ENCODE measurements at places on chromosomes 2 and 18.
A peak's percentile ranks its signal among the peaks of the same experiment; 100 is the strongest.

GRCh38 chr2:216873573-216873972, 13.7 kb upstream of the TNP1 start:
- no peak for DNase-seq

DNA sequence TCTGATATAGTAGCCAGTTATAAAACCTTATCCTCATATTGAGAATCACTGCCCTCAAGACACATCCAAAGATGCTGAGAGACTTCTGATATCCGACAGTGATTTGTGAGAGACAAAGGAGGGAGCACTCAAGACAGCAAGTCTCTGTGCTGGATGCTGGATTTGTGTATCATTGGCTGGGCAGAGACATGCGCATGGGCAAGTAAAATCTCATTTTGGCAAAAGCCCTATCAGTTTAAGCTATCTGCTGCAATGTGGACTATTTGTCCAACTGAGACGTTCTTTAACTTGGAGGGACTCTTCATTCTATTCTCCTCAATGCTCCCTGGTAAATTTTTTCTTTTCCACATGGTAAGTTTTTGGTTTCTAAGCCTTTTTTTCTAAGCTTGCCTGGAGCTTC, 107.5 kb downstream of the SS18 start:
- DNase-seq, result no peak

DNA sequence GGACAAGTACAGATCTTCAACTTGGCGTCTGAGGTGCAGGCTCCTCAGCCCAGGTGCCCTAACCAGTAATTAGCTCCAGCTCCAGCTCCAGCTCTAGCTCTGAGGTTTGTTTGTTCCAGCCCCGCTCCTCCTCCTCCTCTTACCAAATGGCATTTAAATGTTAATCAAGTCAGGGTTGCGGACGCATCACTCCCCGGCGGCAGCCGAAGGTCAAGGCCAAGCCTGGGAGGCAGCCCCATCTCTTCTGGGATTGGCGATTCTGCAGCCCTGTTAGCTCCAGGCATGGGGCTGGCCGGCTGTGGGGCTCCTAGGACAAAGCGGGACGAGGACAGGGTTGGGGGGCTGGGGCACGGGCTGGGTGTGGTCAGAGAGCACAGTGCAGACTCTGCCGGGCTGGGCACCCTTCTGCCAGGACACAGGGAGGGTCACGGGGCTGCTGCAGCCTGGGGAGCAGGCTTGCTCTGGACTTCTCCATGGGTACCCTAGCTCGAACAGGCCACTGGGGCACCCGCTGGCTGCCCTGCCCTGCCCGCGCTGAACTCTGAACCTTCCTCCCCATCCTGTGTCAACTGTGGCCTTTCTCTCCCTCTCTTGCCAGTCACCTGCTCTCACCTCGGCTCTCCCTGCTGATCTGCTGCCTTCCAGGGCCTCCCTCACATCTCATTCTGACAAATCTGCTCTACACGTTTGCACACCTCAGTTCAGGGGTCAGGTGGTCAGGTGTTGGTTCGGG, 203.3 kb downstream of the CELF4 start:
- no peak for DNase-seq

- no peak for DNase-seq
These were observed 15.4 kb downstream of the DSG2 start for GRCh38 chr18:31513189-31513935.

GRCh38 chr2:194205568-194206227, 1451.3 kb upstream of the SLC39A10 start:
- no peak for DNase-seq

DNA sequence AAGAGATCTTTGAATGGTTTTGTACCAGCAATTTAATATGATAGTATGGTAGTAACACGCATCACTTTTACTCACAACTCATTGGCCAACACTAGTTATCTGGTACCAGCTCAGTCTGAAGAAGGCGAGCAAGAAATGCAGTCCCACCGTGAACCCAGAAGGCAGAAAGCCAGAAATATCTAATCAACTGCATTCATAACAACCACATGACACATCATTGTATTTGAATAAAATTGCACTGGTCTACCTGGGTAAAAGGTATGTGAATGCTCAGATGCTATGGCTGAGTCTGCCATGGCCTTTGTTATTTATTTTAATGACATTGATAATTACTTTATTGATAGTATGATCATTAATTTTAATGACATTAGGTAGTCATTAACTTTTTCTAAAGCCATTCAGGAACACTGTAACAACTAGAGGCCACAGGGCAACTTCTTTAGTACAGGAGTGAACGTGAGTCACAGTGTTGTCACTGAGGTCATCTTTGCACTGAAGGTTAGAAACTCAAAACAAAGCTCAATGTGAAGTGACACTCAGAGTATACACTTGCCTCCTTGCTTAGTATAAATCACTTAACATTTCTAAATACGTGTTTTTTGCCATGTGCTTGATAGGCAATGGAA, 475.6 kb upstream of the TNP1 start:
- no peak for DNase-seq

- DNase-seq, result no peak
These were observed 30.3 kb downstream of the NCL start for GRCh38 chr2:231433990-231434389.

DNA sequence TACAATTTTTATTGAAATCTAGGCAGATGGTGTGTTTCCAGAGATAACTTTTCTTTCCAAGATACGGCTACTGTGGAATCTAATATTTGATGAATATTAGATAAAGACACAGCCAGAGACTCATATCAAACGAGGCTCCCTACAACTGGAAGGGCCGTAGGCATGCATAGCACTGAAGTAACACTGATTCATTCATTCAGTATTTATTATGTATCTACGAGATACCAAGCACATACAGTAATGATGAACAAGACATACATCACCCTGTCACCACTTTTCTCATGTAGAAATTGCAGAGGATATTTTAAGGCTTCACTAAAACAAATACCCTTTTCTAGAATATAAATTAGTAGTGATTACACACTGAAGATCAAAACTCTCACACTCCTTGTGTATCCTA, 74.5 kb downstream of the KCTD18 start:
- no peak for DNase-seq

DNA sequence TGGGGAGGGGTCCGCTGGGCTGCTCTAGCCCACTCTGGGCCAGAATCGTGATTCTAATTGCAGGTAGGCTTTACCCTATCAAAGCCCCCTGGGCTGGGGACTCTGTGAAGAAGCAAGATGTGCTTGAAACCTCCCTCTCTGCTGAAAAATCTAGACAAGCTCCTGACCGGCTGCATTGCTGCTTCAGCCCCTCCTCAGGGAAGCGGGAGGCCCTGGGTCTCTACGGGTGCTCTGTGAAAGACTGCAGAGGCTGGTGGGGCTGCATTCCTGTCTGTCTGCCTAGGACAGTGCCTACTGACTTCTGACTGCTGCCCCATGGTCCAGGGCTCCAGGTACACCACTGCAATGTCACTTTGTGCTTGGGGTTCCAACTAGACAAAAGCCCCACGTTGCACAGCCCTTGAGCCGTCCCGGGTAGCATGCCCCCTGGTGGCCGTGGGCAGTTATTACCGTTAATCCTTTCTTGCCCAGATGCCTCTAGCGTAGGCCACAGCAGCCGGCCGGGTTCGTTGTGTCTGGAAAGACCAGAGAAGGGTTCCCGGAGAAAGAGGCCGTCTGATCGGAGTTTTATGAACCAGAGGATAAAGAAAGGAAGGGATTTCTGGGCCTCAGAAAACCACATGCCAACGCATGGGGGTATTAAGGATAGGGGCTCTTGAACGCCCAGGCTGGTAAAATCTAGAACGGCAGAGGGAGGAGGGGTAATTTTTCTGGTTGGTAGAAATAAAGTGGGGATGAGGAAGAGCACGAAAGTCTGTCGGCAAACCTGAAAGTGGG, 15.9 kb upstream of the C1QL2 start:
- DNase-seq, result peak; percentile 28

DNA sequence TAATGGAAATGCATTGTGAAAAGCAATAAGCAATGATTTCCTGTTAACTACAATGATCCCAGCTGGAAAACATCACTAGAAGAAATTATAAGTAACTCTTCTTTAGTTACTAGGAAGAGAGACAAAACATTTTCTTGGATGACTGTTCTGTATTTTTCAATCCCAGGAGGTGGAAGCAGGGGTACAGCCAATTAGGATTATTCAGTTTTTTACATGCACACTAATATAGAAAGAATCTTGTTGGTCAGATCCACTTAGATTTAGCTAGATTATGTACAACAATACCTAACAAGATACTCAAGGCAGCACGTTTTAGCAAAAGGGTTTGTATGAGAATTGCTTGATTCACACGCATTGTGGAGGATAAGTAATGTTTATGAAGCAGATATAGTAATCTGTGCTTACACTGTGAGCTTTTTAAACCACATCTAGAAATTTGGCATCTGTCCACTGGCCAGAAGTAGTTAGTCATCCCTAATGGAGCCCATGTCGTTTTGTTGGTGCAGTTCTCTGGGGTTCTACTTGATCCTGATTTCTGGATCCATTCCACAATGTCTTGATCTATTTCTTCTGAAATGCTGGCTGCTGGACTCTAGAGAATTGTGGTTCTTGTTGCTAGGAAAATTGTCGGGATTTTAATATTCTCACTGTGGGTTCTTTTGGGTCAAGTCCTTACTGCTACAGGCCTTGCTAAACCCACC, 199.7 kb downstream of the ADCYAP1 start:
- DNase-seq, result no peak

DNA sequence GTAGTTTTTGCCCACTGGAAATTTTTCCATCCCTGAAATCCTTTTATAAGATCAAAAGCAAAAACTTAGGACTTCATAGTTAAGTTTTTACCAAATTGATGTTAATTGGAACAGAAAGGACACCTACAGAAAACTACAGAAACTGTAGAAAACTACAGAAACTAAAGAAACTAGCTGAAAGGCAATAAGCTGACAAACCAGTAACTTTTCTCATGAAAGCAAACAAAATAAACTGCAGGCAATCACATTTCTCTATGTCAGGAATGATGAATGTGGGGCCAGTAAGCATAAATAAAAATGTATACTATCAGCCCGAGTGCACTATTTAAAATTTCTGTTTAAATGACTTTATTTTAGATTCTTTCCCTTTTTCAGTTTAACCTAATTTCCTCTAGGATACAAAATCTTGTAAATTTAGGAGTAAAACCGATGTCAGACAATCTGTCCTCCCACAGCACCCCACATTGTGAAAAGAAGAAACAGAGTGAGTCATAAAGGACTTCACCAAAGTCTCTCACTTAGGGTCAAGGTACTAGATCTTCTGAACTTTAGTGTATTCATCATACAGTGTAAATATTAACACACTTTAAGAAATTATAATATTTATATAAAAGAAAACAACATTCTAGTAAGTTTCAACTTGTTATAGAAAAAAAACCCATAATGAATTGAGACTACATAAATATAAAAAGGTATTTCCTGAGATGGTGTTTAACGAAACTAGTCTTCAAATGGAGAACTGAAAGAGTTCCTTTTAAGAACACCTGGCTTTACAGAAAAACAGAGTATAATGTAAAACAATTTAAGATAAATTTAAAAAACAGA, 46.6 kb downstream of the USP40 start:
- no peak for DNase-seq

GRCh38 chr2:97743913-97744312, 30.5 kb downstream of the ZAP70 start:
- DNase-seq, result no peak

GRCh38 chr18:11757084-11757590, 68.1 kb downstream of the GNAL start:
- DNase-seq, result no peak

- DNase-seq, result no peak
These were observed 331.6 kb downstream of the KCNS3 start for GRCh38 chr2:18209934-18210639.

DNA sequence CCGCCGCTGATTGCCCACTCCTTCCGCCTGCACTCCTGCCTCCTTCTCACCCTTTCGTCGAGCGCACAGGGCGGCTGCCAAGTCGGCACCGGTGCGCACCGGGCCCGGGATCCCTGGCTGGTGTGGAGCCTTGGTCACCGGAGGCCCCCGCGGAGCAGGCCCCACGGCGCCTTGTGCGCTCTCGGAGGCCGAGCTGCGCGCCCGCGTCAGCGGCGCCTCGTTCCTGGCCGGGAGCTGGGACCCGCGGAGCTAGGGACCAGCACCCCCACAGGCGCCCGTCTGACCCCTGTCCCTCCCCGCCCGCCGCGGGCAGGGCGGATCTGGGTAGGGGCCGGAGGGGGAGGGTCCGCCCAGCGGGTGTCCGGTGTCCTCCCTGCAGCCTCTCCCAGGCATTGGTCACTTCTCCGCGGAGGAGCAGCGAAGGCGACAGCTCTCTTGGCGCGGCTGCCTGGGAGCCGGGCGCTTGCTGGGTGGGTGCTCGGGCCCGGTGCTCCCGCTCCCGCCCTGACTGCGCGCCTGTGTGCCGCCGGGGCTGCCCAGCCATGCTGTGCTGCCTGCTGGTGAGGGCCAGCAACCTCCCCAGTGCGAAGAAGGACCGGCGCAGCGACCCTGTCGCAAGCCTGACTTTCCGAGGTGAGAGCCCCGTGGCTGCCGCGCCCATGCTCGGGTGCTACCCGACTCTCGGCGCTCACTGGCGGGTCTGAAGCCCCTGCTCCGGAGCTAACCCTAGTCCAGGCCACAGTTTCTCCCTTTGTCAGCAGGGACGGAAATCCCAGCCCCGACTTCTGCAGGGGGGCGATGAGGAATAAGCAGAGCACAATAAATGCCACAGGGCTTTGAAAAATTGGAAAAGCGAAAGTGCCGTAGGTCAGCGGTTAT, 13.2 kb downstream of the DYSF start:
- DNase-seq, result no peak

DNA sequence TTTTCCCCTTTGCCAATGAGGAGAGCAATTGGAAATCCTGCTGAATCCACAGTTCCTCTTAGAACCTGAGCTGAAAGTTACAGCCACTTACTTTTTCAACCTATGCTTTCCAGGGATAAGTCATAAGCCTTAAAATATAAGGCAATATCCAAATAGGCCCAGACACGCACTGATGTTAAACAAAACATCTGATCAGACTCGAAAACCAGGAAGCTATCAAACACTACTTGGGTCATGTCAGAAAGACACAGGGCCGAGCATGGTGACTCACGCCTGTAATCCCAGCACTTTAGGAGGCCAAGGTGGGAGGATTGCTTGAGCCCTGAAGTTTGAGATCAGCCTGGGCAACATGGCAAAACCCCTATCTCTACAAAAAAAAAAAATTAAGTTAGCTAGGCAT, 192.1 kb downstream of the SP3 start:
- DNase-seq, result no peak

DNA sequence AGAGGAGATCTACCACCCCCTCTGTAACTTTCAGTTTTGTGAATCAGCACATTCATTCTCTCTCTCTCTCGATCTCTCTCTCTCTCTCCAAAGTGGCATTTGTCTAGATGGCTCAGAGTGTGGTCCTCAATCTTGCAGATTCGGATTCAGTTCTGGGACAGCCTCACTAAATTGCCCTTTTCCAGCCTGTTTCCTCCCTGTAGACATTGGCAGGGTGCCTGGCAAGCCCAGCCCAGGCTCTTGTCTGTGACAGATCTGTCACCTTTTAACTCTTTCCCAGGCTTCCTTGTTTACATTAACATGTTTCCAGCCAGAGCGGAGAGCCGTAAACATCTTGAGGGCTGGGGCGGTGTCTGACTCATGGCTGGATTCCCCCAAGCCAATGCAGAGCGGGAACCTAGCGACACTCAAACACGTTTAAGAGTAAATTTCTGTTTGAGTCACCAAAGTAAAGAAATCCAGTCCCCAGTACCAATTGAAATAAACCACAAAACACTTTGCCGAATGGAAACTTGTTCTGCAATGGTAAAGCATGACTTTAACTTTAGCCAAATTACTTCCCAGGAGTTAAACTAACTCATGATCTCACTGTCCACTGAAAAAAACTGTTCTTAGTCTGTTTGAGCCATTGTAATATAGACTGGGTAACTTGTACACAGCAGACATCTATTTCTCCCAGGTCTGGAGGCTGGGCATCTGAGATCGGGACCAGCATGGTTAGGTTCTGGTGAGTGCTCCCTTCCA, 6.6 kb upstream of the CYP27C1 start:
- DNase-seq, result no peak

- DNase-seq, result no peak
These were observed 927.0 kb downstream of the DPP10 start for GRCh38 chr2:115369400-115369799.

All from stimulated activated naive B cell treated with anti-CD40 and anti-IgM and Interleukin-4, amounts not matched to agents 10 μg/mL and 1 μg/mL and 100 μg/mL, for 72 hours (primary cell).